Tibial nerve (tissue), 4 donors: ENCODE measurements at places on chromosomes 5 and 9.

DNA sequence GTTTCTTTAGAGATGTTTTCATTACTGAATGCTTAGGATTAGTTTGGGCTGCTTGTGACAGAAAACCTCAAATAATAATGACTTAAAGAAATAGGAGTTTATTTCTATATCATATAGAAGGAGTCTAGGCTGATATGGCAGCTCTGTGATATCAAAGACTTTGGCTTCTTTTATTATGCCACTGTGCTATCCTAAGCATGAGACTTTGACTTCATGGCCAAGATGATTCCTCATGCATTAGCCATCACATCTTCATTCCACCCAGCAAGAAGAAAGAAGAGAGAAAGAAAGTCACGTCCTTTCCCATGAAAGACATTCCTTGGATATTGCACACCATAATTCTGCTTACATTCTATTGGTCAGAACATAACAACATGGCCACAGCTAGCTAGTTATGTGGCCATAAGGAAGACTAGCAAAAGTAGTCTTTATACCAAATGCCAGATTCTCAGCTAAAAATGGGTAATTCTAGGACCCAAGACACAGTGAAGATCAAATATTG, 76.2 kb downstream of the DAPK1 start:
- no peaks in the 10 kb centered on the region for H3K27me3 ChIP-seq
- no peak for DNase-seq
- no peak overlapping the region for H3K4me3 ChIP-seq

- peak overlapping the region; percentile 21 for H3K27ac ChIP-seq
- no peak overlapping the region for H3K4me3 ChIP-seq
- H3K36me3 ChIP-seq: no peaks in the 10 kb centered on the region
Observed at GRCh38 chr9:123062351-123063176, 29.1 kb downstream of the GPR21 start.

GRCh38 chr9:13179257-13179656, 100.2 kb downstream of the MPDZ start:
- H3K4me1 ChIP-seq: no peaks in the 10 kb centered on the region
- H3K27me3 ChIP-seq: no peaks in the 10 kb centered on the region
- H3K27ac ChIP-seq: no peak overlapping the region
- H3K36me3 ChIP-seq: peaks cover 45% of the 10 kb centered on the region
- H3K4me3 ChIP-seq: no peak overlapping the region

- no peak overlapping the region for H3K27ac ChIP-seq
- H3K36me3 ChIP-seq: peaks cover 25% of the 10 kb centered on the region
Observed at GRCh38 chr5:75348241-75348640, 11.2 kb downstream of the HMGCR start.

GRCh38 chr5:43302481-43302880, 10.7 kb downstream of the HMGCS1 start:
- DNase-seq: no peak
- H3K4me3 ChIP-seq: no peak overlapping the region
- no peaks in the 10 kb centered on the region for H3K27me3 ChIP-seq
- H3K27ac ChIP-seq: no peak overlapping the region
- no peaks in the 10 kb centered on the region for H3K36me3 ChIP-seq
- H3K4me1 ChIP-seq: no peaks in the 10 kb centered on the region

DNA sequence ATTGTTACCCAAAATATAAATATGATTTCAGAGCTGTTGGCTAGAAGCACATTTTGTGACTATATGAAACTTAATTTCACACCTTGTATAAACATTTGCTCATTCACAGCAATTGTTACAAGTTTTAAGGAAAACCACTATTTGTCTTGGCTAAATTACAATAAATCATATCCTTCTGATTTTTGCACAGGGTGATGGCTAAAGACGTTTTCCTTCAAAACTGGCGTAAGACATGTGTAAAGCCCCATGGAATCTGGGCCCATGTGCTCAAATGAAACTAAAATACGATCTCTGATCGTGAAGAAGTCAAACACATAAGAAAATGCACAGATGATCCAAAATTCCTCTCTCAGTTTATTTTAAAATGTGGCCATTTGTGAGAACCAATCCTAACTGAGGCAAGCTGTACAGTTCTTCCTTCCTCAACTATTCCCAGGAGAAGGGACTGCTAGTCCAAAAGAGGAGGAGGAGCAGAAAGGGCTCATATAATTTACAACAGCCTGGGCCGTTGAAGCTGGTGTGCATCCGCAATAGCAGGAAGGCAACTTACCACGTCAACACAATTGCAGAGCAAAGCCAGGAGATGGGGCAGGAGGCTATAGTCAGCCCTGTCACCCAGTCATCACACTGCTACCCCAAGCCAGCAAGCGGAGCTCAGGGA, 98.4 kb downstream of the MED27 start:
- no peak overlapping the region for H3K27ac ChIP-seq
- H3K4me1 ChIP-seq: no peaks in the 10 kb centered on the region
- H3K4me3 ChIP-seq: no peak overlapping the region
- no peaks in the 10 kb centered on the region for H3K27me3 ChIP-seq

DNA sequence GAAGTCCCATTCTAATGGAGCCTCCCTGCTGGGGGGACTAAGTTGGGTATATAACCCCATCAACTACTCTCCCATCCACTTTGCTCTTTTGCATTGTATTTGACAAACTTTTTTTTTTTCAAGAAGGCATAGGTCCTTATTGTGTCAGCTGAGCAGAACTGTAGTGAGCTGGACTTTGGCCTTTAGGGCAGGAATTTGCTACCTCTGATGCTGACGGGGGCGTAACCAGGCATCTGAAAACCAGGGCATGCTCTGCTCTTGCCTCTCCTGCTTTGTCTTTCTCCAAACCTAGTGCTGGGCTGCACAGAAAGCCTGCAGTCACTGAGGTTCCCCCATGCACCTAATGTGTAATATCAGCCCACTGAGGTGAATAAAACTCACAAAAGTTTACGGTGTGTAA, 49.0 kb downstream of the MSX2 start:
- H3K36me3 ChIP-seq: no peaks in the 10 kb centered on the region
- H3K27me3 ChIP-seq: no peaks in the 10 kb centered on the region
- no peak overlapping the region for H3K27ac ChIP-seq
- no peak for DNase-seq
- H3K4me3 ChIP-seq: no peak overlapping the region
- H3K4me1 ChIP-seq: no peaks in the 10 kb centered on the region

DNA sequence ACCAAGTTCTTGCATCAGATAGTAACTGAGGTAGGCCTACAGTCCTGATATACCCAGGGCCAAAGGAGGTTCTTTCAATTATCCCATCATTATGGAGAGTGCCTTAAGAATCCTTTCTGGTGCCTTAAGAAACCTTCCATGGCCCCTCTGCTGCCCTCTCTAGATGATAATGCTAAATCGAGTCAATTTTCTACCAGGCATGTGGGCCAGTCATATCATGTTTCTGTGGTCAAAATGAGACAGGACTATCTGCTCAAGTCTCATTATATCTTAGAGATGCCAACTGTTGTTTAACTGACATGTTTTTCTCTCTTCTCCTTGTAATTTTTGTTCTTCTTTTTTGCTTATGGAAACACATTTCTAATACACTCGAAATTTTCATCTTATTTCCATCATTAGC, 127.6 kb downstream of the EDIL3 start:
- no peak overlapping the region for H3K4me3 ChIP-seq
- H3K27me3 ChIP-seq: no peaks in the 10 kb centered on the region

- no peaks in the 10 kb centered on the region for H3K36me3 ChIP-seq
- H3K27ac ChIP-seq: peak overlapping the region; percentile 71
- no peaks in the 10 kb centered on the region for H3K27me3 ChIP-seq
- H3K4me1 ChIP-seq: peaks cover 11% of the 10 kb centered on the region
Observed at GRCh38 chr5:149857499-149857898, 87.1 kb downstream of the PDE6A start.

DNA sequence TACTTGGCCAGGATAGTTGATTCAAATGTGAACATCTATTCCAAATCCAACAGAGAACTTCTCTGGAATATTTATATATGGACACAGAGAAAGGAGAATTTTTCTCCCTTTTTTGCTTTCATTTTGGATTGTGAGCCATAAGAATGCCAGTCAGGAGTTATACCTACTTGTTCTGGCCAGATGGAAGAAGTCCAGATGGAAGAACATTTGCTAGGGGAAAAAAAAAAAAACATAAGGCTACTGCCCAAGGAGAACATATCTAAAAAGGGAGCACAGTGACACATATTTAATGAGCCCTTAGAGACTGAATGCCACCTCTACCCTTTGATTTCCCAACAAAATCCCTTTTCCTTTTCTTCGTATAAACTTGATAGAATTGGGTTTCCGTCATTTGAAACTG, 61.7 kb upstream of the PPP2R2B start:
- DNase-seq: no peak
- H3K36me3 ChIP-seq: no peaks in the 10 kb centered on the region
- no peak overlapping the region for H3K27ac ChIP-seq

DNA sequence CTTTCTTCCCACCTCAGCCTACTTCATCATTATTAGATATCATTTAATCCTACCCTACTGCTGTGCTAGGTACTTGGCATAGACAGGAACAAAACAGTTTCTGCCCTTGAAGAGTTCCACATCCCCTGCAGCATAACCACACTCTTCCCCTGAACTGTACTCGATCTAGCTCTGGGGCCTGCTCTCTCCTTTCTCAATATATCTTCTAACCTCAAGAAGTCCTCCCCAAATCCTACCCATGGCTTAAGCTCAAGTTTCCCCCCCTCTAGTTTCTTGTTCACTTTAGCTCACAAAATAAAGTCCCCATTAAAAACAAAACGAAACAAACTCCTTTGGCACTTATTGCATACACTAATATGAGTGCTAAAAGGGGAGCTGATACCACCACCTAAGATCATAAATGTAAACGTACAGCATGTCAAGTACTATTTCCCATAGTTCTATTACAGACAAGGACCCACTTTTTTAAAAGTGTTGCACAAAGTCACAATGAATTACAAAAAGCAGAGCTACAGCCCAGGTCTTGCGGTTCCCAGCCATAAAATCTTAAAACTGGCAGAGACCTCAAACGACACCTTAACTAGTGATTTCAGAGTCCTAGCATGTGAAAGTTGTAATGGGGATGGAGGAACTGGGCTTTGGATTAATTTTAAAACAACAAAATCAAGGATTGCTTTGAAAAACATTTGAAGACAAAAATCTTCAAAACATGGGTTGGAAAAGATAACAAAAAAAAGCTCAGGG, 80.7 kb downstream of the PTPDC1 start:
- peak overlapping the region; percentile 90 for H3K27ac ChIP-seq
- no peak for DNase-seq
- H3K36me3 ChIP-seq: no peaks in the 10 kb centered on the region

- peaks cover 18% of the 10 kb centered on the region for H3K4me1 ChIP-seq
- no peaks in the 10 kb centered on the region for H3K36me3 ChIP-seq
- H3K4me3 ChIP-seq: peak overlapping the region; percentile 70
- no peaks in the 10 kb centered on the region for H3K27me3 ChIP-seq
Observed at GRCh38 chr9:83956086-83956435, 24.0 kb downstream of the HNRNPK start.

DNA sequence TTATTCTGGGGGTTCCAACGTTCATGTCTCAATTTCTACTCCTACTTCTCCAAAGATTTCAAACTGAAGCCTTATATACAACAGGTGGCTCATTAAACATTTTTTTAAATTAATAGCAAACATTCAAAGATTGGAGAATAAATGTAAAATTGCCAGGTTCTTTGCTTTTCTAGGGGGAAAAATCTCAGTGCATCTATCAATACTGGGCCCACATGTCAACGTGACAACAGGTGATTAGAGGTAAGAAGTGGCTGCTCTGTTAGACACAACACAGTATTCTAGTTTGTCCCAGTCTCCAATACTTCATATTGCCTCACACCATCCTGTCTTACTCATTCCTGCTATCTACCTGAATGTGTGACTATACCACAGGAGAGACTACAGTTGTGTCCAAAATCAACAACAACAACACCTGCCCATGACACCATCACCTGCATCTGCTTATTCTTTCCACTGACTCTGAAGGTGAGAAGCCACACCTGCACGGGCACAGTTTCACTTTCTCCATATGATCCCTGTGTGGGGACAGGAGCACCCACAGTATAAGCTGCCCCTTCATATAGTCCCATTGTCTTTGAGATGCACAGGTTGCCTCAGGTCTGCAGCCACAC, 110.2 kb downstream of the LHFPL2 start:
- no peak overlapping the region for H3K4me3 ChIP-seq
- no peak for DNase-seq
- H3K4me1 ChIP-seq: peaks cover 25% of the 10 kb centered on the region
- H3K36me3 ChIP-seq: no peaks in the 10 kb centered on the region
- no peaks in the 10 kb centered on the region for H3K27me3 ChIP-seq
